Esophagus mucosa (tissue), 1 donor: ENCODE measurements at places on chromosomes 3 and 15. TPM values are rescaled to one million over a fixed set of nuclear protein-coding genes. Genes with fewer than 3 reads are reported as not detected.

DNA sequence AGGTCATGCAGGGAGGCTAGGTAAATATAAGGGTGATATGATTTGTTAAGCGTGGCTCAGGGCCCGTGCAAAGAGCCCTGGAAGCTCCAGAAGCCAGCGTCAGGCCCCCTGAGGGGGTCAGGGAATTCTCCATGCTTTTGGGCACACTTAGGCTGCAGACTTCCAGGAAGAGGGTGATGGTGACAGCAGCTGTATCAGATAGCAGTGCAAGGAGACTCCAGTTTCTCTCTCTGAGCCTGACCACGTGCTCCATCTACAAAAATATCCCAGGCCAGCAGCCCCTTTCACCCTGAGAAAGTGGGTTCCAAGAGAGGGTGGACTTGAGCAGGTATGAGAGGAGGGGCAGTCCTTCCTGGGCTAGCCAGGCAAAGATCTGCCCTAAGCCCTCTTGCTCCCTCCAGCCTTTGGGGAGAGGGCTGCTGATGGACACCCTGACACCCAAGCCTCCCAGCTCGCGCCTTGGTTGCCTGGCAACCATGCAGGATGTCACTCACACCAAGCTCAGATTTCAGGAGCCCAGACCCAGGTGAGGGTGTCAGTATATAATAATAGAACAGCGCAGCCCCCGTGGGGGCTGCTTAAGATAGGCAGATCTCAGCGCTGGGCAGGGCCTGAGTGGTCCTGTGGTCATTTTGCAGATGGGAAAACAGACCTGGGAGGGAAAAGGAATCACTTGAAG is 35.8 kb downstream of the ATP2B2 start:
- ATAC-seq, result no peak

DNA sequence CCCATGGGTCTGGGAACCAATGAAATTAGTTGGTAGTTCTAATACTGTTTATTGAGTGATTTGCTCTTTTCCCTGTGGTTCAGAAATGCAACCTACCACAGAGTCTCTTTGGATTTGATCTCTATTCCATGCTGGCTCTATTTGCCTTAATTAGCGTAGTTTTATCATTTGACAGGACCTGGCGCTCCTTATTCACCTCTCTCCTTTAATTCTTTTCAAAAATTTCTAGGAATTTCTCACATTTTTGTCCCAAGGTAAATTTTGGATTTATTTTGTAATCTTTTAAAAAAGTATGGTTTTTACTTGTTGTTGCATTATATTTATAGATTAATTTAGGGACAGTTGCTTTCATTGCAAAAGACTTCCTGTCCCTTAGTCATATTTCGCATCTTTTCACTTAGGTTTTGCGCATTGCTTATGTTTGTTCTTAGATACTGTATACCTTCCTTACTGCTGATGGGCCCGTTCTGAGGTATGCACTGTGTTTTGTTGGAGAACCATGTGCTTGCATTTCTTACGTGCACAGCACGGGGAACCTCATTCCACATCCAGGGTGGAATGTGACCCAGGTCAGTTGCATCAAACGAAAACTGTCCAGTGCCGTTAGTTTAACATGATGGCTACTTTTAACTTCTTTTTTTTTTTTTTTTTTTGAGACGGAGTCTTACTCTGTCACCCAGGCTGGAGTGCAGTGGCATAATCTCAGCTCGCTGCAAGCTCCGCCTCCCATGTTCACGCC is 27.0 kb downstream of the SENP5 start:
- no peak for ATAC-seq

- ATAC-seq, result no peak
Measured at GRCh38 chr3:155316426-155316825, 22.9 kb upstream of the STRIT1 start.

- peak; percentile 72 for ATAC-seq
Measured at GRCh38 chr15:88274553-88275460, 18.3 kb upstream of the NTRK3 start.

DNA sequence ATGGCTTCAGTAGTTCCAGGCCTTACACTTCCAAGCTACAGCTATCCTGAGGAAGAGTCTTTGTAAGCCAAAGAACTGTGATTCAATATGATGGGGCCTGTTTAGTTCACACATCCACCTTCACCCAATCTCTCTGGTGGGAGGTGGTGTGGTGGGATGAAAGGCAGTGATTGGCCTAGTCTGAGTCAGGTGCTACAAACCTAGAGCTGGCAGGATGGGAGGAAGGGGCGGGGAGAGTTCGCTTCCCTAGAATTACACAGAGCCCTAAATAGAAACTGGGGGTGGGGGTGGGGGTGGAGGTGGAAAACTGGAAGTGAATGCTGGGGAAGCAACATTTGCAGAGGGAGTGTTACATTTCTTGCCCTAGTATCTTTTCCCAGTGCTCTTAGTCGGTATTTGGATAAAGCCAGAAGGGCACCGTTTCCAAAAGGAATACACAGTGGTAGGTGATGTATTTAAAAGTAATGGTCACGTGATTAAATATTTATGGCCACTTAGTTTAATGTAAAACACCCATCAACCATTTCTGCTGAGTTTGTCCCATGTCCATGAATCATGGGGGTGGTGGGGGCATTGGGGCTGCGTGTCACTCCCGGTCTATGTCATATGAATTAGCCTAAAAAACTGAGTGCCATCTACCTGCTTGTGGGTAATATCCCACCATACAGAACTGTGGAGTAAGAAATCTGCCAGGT is 247.6 kb upstream of the PROK2 start:
- ATAC-seq, result no peak

- no peak for ATAC-seq
Measured at GRCh38 chr3:193719735-193720134, 126.7 kb downstream of the OPA1 start.

The TBC1D2B gene
- 18.6 TPM for total RNA-seq
